ENCODE measurements at places on chromosomes 5 and 9.

DNA sequence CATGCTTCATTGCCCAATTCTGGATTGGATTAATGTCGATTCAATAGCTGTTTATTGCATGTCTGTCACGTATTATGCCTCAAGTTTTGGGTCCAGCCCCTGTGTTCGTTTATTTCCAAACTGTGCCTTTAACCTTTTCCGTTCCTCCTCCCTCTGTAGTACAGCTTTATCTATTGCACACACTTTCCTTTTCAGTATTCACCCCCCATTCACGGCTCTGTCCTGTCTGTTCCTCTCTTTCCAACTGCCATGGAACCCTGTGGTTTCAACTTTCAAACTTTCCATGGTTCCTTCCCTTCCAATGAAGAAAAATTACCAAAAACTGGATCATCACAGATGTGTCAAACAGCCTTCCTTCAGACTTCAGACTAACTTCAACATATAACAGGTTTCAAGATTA, 17.1 kb downstream of the SMARCA2 start:
- no peak for DNase-seq

DNA sequence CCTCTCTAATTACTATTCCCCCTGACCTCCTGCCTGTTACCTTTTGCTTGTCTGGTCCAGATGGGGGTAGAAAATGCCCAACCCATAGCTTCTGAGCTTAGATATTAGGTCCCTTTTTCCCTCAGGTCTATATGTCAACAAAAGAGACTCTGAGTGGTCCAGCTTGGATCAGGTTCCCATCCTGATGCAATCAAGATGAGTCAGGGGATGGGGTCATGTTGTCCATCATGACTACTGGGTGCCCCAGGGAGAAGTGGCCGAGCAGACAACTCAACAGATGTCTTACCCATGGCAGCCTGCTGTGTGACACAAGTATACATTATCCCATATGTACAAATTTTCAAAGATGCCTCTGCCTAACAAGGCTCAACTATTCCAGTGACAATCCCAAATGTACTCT, 9.1 kb upstream of the ANKH start:
- DNase-seq: no peak

GRCh38 chr5:27381686-27382085, 343.3 kb upstream of the CDH9 start:
- DNase-seq: no peak

- no peak for DNase-seq
These were observed 1.2 kb upstream of the SLC4A9 start for GRCh38 chr5:140358738-140359310.

GRCh38 chr9:76215066-76215465, 179.2 kb downstream of the RFK start:
- no peak for DNase-seq

DNA sequence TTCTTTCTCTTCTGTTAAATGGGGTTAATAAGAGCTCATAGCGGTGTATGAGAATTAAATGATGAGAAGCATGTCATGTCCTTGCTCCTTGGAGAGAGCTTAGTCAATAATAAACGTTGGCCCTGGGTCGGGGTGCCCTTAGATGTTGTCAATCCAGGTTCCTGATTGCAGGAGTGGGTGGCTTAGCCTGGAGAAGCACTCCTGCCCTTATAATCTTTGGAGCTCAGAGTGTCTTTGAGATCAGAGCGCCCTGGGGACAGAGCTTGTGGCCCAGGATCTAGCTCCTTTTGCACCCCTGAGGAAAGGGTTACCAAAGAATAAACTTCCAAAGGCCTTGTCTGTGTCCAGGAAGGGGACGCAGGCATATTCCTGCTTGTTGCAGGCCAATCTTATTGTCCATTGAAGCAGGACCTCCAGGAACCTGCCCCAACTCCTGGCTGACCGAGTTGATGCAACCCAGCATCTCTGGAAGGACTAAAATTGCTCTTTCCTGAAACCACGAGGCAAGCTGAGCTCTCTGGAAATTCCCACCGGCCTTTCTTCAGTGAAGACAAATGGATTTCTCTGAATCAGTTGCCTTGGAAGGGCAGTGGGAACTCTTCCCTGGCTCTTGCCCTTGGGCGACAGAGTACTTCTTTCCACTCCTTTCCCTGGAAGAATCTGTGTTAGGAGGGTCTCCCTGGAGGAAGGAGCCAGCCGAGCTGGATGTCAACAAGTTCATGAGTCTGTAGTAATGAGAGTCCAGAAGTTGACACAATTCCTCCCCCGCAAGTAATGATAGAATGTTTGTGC, 6.4 kb upstream of the AMBP start:
- DNase-seq: no peak

GRCh38 chr9:38652044-38652443, 31.6 kb upstream of the ANKRD18A start:
- no peak for DNase-seq

GRCh38 chr9:132241840-132242620, 80.2 kb downstream of the NTNG2 start:
- DNase-seq: peak; percentile 42

DNA sequence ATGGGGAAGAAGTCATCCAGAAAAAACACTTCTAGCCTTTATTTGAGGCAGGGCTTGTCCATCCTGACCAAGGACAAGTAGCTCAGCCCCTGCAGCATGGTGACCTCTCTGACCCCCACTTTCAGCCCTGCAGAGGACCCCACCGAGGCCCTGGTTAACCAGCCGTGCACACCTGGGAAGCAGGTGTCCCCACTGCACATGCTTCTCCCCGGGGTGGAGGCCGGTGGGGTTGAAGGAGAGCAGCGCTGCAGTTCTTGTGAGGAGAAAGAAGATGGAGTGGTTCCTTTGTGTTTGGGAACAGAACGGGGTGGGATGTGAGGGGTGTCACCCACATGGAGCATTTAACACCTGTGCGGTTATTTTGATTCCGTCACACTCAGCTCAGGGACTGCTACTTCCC, 21.1 kb upstream of the ZBTB34 start:
- DNase-seq: no peak

GRCh38 chr5:43418561-43418960, 6.4 kb upstream of the CCL28 start:
- DNase-seq: no peak

GRCh38 chr9:129866394-129867135, 31.3 kb downstream of the USP20 start:
- DNase-seq: no peak

- DNase-seq: no peak
These were observed 1.1 kb downstream of the LRRC70 start for GRCh38 chr5:62579761-62580160.

- DNase-seq: no peak
These were observed 687.6 kb downstream of the CETN3 start for GRCh38 chr5:89721931-89722330.

DNA sequence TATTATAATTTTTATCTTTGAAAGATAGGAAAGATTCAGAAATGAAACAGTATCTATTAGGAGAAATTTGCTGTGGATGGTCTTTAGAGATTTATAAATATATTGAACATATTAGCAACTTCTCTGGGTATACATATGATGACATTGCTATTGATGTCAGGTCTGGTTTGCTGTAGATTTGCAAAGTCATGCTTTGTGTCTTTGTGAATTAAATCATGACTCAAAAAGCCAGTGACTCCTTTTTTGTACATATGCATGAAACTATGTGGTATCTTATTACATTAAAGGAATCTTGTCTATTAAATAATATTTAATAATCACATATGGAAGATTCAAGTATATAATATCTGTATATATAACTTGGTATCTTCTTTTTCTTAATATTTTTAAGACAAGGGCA, 141.9 kb downstream of the ST8SIA4 start:
- no peak for DNase-seq

DNA sequence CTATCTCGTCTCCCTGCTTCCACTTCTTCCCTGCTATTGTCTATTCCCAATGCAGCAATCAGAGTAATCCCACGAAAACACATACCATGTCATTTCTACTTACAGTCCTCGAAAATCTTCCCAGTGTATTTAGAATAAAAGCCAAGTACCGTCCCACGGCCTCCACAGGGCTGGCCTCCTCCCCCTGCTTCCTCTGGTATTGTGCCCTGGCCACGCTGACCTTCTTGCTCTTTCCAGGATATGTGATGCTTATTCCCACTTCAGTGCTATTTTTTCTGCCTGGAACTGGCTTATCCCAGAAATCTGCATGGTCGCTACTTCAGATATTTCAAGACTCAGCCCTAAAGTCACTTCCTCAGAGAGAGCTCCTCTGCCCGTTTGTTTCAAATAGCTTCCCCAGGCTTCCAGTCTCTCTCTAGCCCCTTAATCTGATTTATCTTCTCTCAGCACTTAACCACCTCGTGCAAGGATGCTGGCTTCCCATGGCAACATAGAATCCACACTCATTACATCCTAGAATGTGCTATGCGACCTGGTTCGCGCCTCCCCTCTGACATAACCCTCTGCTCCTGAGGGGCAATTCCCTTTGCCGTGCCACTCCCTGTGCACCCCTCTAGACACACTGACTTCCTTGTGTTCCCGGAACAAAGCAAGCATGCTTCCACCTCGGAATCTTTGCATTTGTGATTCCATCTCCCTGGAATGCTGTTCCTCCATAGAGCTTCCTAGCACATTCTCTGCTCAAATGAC, 365.9 kb downstream of the ZSWIM6 start:
- DNase-seq: no peak

- no peak for DNase-seq
These were observed 73.7 kb upstream of the MTAP start for GRCh38 chr9:21728781-21729180.

DNA sequence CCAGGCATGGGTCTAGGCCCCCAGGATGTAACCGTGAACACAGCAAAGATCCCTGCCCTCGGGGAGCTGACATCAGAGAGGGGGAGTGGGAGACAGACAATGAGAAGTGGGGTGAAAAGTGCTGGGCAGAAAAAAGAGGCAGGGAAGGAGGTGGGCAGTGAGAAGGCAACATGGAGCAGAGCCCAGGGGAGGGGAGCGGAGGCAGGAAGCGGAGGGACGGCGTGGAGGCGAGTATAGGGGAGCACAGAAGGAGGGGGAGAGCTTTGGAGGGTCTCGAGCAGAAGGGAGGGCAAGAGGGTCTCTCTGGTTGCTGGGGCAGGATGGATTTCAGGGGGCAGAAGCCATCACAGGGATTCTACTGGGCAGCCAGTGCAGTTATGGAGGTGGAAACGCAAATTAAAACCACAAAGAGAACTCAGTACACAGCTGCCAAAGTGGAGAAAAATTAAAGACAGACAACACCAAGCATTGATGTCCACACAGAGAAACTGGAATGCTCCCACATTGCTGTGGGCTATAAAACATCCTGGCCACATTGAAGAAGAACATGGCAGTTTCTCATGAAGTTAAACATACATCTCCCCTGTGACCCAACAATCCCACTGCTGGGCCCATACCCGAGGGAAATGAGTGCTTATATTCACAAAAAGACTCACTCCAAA, 21.1 kb upstream of the LAMC3 start:
- no peak for DNase-seq

- no peak for DNase-seq
These were observed 150.3 kb downstream of the HTR1A start for GRCh38 chr5:63811961-63812360.

DNA sequence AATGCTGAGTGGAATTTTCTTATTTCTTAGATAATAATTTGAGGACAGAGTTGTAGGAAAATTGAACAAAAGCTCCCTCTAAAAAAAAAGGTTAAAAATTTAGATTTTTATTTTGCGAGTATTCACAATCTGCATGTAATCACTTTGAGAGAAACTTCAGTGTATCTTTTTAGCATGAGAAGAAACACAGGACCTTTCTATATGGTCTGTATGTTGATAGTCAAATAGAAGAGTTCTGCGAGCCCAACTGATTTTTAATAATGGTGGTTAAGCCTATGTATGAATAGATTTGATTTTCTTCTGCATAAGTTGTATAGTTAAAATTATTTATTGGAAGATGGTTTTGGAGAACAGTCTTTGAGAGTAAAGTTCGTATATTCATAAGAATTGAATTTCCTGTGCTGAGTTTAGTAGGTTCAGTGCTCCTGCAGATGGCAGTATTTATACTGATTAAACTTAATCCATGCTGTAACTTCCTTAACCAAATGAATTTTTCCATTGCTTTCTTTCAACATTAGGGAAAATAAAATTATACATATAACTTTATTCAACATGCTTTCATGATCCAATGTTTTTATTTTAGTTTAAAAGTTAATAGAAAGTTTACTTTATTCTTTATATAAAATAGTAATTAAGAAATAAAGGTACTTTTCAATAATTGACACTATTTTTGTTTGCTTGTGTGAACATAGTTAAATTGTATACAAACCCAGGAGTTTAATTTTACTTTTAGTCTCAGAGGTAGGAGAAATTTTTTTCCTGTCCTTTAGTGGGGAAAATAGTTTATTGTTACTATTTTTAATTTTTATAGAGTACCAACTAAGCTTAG, 19.6 kb downstream of the TCERG1 start:
- DNase-seq: no peak

- no peak for DNase-seq
These were observed 355.6 kb upstream of the DAB2 start for GRCh38 chr5:39780347-39780746.

DNA sequence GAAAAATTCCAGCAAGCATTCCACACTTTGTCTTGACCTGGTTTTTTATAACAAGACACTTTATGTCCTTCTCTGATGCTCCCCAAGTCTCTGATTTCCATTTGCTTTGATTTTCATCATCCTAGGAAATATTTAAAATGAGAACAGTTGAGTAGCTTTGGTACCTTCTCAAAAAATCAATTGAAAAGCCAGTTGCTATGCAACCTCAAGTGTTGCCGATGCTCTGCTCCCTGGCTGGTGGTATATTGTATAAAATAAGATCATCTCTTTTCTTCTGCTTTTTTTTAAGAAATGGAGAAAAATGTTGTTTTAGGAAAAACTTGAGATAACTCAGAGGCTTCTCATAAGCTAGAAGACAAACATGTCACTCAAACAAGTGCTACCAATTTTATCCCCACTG, 109.7 kb downstream of the ZNF354C start:
- DNase-seq: no peak

GRCh38 chr5:143275512-143276363, 127.7 kb downstream of the NR3C1 start:
- DNase-seq: no peak

GRCh38 chr9:6229619-6230018, 14.0 kb downstream of the IL33 start:
- no peak for DNase-seq

All from T-helper 9 cell (primary cell).